ENCODE measurements at places on chromosomes 16 and 17.
A peak's percentile ranks its signal among the peaks of the same experiment; 100 is the strongest.

DNA sequence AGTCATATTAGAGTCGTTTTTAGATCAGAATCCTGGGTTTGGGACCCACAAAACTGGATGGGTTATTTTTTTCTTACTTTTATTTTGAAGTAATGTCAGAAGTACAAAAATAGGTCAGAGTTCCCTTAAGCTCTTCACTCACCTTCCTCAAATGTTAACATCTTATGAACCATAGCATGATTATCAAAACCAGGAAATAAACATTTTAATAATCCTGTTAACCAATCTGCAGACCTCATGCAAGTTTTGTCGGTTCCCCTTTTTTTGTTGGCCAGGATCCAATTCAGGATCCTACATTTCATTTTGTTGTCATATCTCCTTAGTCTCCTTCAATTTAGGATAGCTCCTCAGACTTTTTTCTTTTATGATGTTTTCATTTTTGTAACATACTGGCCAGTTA, 162.0 kb downstream of the CHD9 start:
- no peak for DNase-seq

- peak; percentile 65 for DNase-seq
These were observed 5.5 kb downstream of the CYLD start for GRCh38 chr16:50747207-50747956.

DNA sequence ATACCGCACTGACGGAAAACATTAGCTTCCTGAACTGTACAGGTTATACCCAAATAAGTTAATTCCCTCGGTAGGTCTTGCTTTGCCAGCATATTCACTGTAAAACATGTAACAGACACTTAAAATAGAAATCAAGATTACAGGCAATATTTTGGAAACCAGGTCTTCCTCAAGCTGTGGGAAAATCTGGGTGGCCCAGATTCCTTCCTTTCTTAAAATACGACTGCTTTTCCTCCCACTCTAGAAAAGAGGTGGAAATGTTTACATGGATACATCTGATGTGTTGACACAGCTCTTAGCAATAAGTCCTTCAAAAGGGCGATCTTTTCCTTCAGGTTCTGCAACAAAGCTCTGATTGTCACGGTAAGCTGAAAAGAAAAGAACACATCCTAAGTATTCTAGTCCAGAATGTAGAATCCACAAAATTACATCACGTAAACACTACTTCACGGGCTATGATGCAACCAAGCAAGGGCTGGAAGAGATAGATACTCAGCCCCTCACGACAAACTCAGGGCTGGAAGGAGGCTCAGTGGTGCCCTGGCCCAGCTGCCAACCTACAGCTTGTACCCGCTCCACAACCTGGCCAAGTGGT, 18.4 kb downstream of the STX8 start:
- DNase-seq: no peak

- DNase-seq: peak; percentile 64
These were observed 8.9 kb upstream of the RAPGEFL1 start for GRCh38 chr17:40168262-40168832.

DNA sequence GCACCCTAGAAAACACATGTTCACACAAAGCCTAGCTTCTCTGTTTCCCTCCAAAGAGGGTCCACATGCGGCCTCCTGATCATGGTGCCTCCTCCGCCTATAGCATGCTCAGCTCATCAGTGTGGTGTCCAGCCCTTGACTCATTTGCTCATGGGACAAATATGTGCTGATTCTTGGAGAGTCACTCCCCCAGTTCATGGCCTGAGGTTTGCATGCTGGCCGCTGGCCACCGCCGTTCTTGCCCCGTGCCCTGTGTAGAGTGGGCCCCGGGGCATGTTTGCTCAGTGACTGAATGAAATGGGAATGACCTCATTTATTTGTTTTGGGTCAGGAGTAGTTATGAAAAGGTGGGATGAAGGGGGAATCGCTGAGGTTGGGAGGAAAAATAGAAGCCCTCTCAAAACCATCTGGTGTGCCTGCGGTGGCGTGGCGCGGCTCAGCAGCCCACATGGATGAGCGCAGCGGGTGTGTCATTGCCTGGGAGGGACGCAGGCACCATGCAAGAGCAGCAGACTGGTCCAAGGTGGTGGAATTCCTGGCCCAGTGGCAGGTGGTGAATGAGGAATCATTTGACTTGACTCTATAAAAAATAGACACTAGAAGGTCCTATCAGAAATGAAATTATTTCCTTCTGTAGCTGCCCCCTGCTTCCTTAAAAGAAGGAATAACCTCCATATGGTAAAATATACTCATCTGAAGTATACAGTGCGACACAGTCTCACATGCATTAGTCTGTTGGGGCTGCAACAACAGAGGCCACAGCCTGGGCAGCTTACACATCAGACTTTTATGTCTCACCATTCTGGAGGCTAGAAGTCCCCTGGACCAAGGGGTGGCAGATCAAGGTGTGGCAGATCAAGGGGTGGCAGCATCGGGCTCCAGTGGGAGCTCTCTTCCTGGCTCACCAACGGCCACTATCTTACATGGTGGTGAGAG, 31.7 kb downstream of the CRISPLD2 start:
- no peak for DNase-seq

DNA sequence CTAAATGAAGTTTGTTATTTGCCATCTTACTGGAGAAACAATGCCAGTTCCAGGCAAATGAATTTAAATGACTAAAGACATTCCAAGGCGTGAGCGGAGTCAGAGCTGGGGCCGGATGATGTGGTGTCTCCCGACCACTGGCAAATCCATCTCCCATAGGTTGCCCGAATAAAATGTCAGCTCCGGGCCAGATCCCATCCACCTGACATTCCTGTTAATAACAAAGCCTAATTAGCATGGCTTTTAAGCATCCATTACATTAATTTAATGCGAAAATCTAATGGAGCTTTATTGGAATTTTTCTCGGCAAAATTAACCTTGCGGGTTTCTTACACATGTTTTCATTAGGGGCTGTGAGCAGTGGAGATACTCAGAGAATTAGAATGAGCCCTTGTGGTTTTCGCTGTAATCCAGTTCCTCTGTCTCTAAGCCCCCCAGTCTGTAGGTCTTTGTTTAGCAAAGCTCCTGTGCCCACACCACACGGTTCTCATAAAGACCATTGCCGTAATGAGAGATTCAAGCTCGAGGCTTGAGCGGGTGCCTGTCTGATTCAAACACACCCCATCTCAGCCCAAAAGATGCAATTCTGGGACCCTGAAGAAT, 123.3 kb downstream of the CCT6B start:
- no peak for DNase-seq

DNA sequence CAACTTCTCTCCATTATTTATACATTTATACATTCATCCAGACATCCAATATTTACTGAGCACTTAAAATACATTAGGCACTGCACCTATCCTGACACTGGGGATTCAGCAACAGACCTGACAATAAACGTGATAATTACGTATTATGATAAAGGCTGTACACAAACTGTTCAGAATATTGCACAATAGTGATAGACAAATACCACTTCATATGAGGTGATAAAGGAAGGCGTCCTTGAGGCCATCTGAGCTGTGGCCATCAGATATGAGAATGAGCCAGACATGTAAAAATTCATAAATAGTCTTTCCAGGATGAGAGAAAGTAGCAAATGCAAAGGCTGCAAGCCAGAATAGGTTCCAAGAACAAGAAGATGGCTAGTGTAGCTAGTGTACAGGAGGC, 8.6 kb downstream of the USP32 start:
- no peak for DNase-seq

- no peak for DNase-seq
These were observed 33.7 kb downstream of the MYO18A start for GRCh38 chr17:29146369-29146972.

DNA sequence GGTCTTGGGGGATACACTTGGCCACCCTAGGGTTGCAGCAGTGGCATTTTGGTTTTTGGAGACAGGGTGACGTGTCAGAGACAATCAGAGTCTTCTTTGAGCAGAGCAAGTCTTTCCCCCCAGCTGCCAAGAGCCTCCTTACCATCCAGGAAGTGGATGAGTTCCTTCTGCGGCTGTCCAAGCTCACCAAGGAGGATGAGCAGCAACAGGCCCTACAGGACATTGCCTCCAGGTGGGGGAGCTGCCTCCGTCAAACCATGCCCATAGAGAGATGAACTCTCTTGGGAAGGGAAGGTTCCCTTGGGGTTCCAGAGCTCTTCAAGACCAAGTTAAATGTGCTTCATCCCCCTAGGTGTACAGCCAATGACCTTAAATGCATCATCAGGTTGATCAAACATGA, 11.3 kb downstream of the LIG3 start:
- no peak for DNase-seq

GRCh38 chr17:54172096-54172984, 349.6 kb downstream of the KIF2B start:
- no peak for DNase-seq

Measured in immature natural killer cell (primary cell).